NCI-H460 (cell line): ENCODE measurements at places on chromosomes 5 and 9. TPM values are rescaled to one million over a fixed set of nuclear protein-coding genes. Genes with fewer than 3 reads are reported as not detected.

DNA sequence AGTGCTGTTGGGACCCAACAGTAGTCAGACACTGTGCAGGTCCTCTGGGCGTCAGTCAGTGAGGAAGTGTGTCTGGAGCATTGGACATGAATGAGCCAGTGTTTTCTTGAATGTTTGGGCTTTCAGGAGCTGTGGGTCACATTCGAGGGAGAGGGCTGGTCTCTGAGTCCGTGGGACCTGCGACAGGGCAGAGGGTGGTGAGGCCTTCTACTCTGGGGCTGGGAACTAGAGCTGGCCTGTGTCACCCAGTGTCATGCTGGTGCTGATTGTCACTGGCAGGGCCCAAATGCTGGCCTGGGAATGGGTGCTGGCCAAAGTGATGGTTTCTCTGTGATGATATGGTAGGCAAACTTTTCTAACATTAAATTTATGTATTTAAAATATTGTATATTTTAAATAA, 10.3 kb downstream of the POLR1E start:
- no peak for DNase-seq

DNA sequence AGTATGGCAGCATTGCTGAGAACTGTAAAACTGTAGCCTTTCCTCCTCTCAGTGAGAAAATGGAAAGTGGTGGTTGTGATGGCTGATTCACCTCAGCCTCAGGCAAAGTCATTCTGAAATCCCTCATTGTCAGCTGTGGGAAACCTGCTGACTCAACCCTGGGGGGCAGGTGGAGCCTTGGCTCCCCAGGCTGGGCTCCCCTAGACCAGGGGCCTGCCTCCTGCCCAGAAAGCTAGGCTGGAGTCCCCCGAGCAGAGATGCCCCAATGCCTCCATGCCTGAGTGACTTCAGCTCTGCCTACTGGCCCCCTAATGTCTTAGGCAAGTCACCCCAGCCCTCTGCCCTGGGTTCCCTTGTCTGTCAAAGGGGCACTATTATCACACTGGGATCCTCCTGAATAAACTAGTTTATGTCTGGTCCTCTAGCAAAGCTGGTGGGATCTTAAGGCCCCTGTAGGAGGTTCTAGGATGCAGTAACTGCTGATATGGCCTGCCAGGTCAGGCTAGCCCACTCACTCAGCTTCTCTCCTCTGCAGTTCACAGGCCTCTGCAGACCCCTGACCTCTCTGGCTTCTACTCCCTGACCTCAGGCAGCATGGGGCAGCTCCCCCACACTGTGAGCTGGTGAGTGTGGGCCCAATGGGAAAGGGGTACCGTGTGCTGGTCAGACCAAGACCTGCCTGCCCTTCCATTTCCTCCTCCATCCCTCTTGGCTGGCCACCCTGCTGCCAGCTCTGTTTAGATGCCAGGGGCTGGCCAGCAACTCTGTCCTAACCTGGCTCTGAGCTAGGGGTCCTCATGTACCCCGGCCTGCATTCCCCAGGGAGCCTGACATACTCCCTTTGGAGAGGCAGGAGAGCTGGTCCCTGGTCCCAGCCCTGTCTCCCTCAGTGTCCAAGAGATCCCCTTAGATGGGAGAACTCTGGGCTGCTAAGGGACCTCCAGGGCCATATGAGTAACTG, 24.2 kb downstream of the TCF7 start:
- DNase-seq, result no peak

ZDHHC11 gene
- total RNA-seq, result 6.9 and 8.9 TPM in 2 replicates

NIM1K gene
- 0.55 TPM in 1 of 2 replicates, not detected in the other for total RNA-seq

DNA sequence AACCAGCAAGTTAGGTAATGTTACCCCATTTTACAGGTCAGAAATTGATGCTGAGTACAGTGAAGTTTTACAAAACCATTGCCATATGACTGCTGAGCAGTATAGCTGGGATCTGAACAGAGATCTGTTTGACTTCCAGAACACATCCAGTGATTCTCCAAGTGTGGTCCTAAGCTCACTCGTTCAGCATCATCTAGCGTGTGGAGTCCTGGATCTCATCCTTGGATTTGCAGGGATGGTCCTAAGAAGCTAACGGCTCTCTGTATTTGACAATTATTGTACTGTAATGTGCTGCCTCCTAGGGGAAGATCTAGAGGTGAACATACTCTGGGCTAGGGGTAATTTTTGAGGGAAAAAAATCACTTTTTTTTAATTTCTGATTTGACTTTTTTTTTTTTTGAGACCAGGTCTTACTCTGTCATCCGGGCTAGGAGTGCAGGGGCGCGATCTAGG, 1.4 kb downstream of the SLC26A2 start:
- DNase-seq, result no peak

GRCh38 chr5:87114631-87115030, 153.1 kb upstream of the RASA1 start:
- no peak for DNase-seq

GRCh38 chr9:91894536-91894935, 55.5 kb downstream of the ROR2 start:
- DNase-seq, result no peak

DNA sequence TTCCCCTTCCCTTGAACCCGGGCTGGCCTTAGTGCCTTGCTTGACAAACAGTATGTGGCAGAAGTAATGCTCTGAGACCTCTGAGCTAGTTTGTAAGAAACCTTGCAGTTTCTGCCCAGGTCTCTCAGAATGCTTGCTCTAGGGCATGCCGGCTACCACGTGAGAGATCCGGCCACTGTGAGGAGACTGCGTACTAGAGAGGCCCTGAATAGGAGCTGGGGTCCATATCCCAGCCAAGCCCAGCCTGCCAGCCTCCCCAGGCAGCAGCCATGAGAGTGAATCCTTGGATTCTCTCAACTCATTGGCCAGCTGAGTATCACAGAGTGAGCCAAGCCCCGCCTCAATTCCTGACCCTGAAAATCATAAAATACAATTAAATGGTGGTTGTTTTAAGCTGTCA, 16.0 kb upstream of the COL15A1 start:
- no peak for DNase-seq

GRCh38 chr5:181092428-181092827, 38.5 kb downstream of the OR2V1 start:
- no peak for DNase-seq

- no peak for DNase-seq
These were observed 563.9 kb upstream of the TLE4 start for GRCh38 chr9:79007701-79008483.
